GDM1 (cell line): ENCODE measurements at places on chromosomes 13 and 19.

DNA sequence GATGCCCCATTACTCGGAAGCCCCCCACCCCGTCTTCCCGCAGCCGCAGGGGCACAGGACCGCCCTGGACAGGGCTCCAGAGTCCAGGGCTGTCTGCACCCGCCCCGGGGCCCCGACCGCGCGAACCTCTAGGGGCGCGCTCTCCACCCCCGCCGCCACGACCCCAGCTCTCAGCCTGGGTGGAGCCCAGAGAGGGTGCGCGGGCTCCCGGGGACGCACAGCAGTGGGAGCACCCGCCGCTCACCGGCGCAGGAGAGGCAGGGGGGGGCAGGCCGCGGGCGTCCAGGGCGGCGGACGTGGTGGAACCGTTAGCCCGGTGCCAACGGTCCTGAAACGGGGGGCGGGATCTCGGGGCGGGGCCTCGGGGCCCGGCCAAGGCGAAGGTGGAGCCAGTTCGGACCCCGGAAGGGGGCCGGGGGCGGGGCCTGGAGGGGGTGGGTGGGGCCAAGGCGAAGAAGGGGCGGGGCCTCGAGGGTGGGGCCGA lies at the start of gene ATP8B3:
TSS of gene ATP8B3 (minus strand) at position 335 of the 484 bp plus-strand sequence. CDS start 540 bp downstream, outside the sequence.
- DNase-seq: no peak

DNA sequence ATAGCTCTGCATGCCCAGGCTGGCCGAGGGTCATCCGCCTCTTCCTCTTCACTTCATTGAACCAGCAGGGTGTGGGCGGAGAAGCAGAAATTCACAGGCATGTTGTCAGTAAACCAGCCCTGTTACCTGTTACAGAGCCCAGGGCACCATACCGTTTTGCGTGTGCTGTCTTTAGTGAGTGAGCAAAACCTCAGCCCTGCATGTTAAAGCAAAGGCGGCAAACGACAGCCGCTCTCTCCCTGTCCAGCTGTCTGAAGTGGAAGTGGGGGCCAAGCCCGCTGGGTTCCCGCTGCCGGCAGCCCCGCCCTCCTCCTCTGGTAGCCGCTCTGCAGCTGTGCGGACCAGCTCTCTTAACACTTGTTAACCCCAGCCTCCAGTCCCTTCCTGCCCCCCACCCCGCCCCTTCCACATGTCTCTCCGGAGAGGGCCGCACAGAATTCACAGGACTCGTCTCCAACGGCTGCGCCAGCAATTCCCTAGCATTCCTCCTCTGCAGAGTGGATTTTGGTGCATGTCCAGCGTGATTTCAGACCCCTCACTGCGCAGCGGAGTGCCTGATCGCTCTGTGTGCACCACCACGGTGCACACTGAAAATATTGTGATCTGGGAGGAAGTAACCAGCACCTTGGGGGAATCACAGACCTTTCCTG lies 12.7 kb downstream of the KLHL26 start:
- no peak for DNase-seq

GRCh38 chr13:93758575-93758974 lies 532.0 kb downstream of the GPC6 start:
- no peak for DNase-seq

- no peak for DNase-seq
Measured at GRCh38 chr19:611481-611868, 21.8 kb downstream of the HCN2 start.

GRCh38 chr19:17796838-17797423 lies 2.0 kb downstream of the B3GNT3 start:
- DNase-seq: no peak

DNA sequence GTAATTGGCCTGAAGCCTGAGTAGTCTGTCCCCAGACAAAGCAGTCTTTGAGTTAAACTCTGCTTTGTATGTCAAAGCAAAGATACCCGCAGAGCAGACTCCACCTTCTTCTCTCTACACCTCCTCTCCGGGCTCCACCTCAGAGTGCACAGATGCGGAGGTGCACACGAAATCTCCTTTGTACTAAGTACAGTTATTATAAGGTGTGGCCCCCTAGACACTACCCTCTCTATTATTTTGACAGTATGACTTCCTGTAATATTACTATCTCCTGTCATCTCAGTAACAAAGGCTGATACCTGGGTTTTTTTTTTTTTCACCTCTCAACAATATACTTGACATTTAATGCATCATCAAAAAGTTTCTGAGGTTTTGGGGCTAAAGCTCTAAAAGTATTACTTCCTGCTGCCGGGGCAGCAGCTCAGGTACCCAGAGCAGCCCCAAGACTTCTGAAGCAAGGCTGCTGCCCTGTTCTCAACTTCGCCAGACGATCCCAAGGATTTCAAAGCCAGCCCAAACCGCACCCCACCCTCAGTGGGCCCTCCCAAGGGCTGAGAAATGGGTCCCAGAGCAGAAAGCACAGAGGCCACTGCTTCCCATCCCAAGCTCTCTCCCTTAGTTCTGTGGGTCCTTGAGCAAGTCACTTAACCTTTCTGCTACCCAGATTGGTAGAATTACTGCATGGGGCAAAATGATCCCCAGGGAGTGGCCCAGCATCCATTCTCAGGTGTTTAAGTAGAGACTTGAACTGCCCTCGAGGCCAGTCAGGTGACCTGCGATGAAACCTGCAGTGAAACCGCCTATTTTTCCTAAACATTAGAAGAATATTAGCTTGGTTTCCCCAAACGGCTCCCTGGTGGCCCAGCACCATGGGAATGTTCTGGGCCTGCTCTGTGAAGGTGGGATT lies 180.6 kb downstream of the FOXO1 start:
- DNase-seq: no peak

- DNase-seq: no peak
Measured at GRCh38 chr19:40786060-40787037, 8.3 kb downstream of the RAB4B start.

DNA sequence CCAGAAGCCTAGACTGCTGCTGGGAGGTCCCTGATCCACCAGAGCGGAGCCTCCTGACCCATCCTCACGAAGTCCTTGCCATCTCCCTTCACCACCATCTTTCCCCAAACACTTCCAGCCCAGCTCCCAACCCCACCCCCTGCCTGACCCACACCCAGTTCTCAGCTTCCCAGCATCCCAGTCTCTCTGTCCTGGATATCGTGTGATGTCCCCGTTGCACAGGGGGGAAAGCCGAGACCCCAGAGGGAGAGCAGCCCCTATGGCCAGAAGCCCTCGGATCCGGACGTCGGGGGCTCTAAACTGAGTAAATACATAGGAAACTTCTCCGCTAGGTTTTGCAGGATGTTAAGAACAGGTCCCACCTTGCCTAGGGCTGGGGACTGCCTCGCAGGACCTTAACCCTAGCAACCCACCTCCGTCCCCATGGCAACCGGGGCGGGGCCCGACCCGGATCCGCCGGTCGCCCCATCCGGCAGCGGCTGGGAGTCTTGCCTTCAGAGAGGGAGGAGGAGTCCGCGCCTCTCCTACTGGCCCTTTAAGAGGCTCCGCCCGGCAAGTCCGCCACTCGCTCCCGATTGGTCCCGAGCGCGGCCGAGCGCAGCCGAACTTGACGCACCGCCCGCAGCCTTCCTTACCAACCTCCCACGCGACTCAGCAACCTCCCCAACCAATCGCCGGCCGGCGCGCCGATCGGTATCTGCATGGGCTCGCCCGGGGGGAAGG lies 451 bp upstream of the HMG20B start:
- DNase-seq: peak; percentile 100

GRCh38 chr19:58154287-58154678 lies 3.7 kb upstream of the ZNF329 start:
- no peak for DNase-seq

DNA sequence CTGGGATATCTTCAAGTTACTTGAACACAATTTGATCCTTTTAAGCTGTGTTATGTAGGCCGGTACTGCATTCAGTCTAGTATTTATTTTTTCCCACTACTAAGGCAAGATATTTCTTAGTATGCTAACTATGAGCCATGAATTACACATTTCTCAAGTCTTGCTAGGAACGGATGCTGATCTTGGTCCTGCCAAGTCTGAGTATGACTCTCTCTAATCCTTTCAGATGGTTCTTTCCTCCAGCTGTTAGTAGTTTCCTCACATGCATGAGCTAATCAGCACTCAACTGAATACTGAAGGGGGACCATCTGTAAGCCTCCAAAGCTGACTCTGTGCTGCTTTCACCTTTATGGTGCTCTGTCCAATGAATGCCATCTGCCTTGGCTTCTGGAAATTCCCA lies 460.3 kb downstream of the KCTD12 start:
- no peak for DNase-seq

- peak; percentile 19 for DNase-seq
Measured at GRCh38 chr19:12840091-12841079, 2.1 kb downstream of the MAST1 start.

- DNase-seq: no peak
Measured at GRCh38 chr13:42189061-42189460, 82.9 kb upstream of the AKAP11 start.

DNA sequence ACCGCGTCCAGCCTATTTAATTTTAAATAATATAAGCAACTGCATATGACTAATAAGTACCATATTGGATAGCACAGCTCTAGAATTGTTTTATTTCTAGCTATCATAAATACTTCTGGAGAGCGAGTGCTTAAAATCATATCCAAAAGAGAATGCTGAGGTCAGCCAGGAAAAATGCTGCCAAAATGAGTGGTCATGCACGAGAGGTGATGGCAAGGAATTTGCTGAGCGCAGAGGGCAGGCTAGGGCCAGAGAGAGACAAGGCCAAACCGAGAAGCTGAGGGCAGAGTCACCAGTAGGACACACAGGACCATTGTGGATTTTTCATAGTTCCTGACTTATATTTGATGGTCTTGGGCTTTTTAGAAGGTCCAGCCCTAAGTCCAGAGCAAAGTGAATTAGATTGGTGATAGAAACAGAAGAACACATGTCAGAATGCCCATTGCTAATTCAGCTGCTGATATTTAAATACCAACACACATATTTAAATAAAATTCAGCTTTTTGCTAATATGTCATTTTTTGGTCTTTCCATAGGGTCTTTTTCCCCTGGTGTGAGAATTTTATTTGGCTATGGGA lies 33.6 kb upstream of the UBL3 start:
- DNase-seq: no peak

DNA sequence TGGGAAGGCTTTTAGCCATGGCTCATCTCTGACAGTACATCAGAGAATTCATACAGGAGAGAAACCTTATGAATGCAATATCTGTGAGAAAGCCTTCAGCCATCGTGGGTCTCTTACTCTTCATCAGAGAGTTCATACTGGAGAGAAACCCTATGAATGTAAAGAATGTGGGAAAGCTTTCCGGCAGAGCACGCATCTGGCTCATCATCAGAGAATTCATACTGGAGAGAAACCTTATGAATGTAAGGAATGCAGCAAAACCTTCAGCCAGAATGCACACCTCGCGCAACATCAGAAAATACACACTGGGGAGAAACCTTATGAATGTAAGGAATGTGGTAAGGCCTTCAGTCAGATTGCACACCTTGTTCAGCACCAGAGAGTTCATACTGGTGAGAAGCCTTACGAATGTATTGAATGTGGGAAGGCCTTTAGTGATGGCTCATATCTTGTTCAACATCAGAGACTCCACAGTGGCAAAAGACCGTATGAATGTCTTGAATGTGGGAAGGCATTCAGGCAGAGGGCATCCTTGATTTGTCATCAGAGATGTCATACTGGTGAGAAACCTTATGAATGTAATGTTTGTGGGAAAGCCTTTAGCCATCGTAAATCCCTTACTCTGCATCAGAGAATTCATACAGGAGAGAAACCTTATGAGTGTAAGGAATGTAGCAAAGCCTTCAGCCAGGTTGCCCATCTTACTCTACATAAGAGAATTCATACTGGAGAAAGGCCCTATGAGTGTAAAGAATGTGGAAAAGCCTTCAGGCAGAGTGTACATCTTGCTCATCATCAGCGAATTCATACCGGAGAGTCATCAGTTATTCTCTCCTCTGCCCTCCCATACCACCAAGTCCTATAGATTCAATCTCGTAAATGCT lies 10.7 kb downstream of the ZNF470 start:
- DNase-seq: no peak

- DNase-seq: no peak
Measured at GRCh38 chr13:95267662-95268342, 33.4 kb downstream of the ABCC4 start.

DNA sequence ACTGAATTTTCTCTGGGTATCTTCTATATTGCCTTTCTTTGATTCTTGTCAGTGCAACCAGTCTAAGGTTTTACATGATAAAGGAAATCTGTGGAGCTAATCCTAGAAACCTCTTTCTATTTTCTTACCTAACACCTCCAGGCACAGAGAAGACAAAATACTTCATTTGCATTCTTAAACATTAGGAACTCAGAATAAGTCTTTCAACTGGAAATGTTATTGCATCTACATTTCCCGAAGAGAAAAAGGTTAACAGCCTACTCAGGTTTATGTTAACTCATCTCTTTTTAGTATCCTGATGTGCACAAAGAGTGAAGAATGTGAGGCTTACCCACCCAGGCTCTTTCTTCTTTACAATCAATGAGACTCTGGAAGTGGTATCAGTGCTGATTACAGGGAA lies 106.7 kb downstream of the PCCA start:
- DNase-seq: no peak

DNA sequence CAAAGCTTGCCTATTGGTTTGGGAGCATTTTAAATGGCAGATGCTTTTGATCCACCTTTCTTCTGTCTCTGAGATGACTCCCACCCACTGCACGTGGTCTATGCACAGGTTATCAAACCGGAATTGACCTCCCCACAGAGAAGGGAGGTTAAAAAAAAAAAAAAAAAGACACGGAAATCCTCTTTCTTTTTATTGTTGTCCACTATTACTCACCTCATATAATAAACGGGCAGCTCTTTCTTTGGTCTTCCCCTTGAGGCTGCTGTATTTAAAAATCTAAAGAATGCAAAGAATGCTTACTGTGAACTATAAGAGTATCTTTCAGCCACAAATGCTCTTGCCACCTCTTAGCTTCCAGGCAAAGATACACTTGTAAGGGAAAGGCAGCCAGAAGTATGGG lies 329.7 kb downstream of the NDFIP2 start:
- no peak for DNase-seq

GRCh38 chr19:29623726-29624488 lies 17.8 kb downstream of the POP4 start:
- DNase-seq: no peak

DNA sequence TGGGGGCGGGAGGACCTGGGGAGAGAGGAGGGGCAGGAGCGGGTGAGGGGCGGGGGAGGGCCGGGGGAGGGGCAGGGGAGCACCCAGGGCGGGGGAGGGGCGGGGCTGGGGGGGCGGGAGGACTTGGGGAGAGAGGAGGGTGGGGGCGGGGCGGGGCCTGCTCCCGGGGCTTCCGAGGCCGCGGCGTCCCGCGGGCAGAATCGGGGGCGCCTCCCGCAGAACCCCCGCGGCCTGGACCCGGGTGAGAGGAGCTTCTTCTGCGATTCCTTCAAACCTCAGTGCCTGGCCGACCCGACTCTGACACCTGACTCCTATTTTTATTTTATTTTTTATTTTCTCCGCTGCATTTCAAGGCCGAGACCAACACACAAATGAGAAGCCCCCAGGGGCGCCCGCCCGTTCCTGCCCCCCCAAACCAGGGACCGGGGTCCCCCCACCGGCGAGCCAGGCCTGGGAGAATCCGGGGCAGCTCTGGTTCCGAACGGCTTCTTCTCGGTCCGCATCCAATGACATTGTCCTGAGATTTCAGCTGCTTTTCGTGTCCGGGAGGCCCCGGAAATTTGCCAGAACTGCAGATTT lies 470 bp upstream of the GRTP1 start:
- no peak for DNase-seq
